Tracheal epithelial cell (primary cell): ENCODE measurements at places on chromosomes 4 and X. TPM values are rescaled to one million over a fixed set of nuclear protein-coding genes. Genes with fewer than 3 reads are reported as not detected.

The DRD5 gene
- total RNA-seq: 0.21 TPM in 1 of 2 replicates, not detected in the other

The AREG gene
- total RNA-seq: 145 and 225 TPM in 2 replicates

The FAM149A gene
- total RNA-seq: 0.64 and 4.8 TPM in 2 replicates

The SORCS2 gene
- under 0.01 and 0.48 TPM in 2 replicates for total RNA-seq

The CSN1S1 gene
- not detected in 2 replicates for total RNA-seq
